ENCODE measurements at places on chromosomes 5 and 9. TPM values are rescaled to one million over a fixed set of nuclear protein-coding genes. Genes with fewer than 3 reads are reported as not detected.

The HTR1A gene
- not detected for total RNA-seq

DNA sequence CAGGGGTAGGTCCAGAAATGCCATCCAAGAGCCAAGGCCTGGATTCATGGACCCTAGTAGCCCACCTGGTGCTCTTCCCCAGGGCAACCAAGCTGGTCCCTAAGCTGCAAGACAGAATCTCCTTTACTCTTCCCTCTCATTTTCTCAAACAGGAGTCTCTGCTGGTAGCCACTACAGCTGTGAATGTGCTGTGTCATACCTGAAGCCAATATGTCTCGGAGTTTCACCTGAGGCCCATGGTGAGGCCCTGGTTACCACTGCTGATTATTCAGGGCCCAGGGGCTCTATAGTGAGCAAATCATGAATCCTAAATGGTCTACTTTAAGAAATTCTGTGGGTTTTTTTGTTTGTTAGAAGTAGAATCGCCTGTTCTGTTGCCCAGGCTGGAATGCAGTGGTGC, 15.9 kb downstream of the CDK7 start:
- DNase-seq = no peak

DNA sequence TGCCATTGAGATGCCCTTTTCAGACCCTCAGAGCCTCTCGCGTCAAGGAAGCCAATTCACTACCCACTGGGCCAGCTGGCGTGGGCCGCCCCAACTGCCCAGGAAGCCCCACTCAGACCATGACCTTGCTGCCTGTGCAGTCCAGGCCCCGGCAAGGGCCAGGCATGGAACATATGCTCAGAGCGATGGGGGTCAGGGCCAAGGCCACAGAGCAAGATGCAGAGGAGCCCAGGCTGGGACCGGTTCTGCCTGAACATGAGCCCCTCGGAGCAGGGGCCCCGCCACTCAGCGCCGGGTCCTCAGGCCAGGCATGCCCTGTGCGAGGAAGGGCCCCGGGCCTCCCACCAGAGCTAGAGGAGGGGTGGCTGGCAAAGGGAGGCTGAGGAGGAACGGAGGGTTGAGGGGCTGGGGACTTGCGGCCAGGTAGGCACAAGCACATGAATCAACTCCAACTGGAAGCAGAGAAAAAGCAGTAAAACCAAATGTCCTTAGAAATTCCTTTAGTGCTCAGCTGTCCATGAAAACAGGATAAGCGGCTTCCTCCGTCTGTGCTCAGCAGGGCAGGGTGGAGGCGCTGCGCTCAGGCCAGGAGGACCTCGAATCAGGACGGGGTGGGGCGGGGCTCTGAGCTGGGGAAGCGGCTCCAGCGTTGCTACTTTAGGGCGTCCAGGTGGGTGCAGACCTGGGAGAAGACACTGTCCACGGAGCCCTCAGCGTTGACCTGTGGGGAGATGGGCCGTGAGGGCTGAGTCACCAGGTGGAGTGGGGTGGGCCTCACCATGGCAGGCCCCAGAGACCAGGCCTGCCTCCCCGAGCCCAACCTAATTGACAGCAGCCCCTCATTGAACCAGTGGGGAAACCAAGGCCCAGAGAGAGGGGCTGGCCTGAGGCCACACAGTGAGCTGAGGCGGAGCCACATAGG, 9.9 kb downstream of the AK1 start:
- no peak for DNase-seq

DNA sequence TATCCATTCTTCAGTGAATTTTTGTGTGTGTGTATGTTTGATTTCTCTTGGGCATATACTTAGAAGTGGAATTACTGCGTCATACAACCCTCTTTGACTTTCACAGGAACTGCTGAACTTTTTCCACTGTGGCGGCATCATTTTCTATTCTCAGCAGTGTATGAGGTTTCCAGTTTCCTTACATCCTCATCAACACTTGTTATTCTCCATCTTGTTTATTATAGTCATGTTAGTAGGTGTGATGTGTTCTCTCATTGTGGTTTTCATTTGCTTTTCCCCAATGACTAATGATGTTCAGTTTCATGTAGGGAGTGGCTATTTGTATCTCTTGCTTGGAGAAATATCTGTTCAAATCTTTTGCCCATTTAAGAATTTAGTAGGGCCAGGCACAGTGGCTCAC, 2.6 kb downstream of the ZNF79 start:
- no peak for DNase-seq

DNA sequence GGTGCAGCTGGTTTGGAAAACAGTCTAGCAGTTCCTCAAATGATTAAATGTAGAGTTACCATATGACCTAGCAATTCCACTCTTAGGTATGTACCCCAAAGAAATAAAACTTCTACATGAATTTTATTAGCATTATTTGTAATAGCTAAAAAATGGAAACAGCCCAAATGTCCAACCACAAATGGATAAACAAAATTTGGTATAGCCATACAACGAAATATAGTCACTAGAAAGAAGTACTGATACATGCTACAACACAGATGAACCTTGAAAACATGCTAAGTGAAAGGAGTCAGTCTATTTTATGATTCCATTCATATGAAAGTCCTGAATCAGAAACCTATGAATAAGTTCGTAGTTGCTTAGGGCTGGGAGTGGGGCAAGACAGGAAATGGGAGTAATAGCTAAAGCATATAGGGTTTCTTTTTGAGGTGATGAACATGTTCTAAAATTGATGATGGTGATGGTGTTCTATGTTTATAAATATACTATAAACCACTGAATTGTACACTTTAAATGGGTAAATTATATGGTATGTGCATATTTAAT, 6.3 kb downstream of the GDF9 start:
- DNase-seq = no peak

GRCh38 chr9:88387552-88388202, 567 bp upstream of the SPIN1 start:
- DNase-seq = no peak

DNA sequence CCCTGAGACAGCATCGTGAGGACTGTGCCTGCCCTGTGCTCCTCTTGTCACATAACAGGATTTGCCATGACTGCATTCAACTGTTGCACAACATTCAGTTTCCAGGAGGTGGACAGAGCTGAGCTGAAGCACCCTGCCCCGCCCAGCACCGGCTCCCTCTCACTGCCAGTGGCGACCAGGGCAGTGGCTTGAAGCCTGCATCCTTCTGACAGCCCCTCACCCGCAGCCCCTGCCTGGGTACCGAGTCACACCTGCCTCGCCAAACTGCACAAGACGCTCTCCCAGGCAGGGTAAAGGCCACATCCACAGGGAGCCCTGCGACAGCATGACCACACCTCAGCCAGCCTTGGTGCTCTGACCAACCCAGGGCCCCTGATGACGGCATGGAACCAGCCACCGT, 59.9 kb upstream of the ZNF354A start:
- no peak for DNase-seq

The CIZ1 gene
- total RNA-seq = 47.8 TPM

GRCh38 chr9:71692337-71692736, 76.0 kb downstream of the CEMIP2 start:
- peak; percentile 54 for DNase-seq

- DNase-seq = no peak
Observed at GRCh38 chr9:129865668-129866320, 30.5 kb downstream of the USP20 start.

GRCh38 chr9:132609829-132610228, 27.4 kb downstream of the BARHL1 start:
- no peak for DNase-seq

The DHFR gene
- total RNA-seq = 4.0 TPM

The FKTN gene
- total RNA-seq = 3.2 TPM

- no peak for DNase-seq
Observed at GRCh38 chr5:142725231-142726187, 39.6 kb upstream of the FGF1 start.

- no peak for DNase-seq
Observed at GRCh38 chr9:132182314-132183091, 20.6 kb downstream of the NTNG2 start.

DNA sequence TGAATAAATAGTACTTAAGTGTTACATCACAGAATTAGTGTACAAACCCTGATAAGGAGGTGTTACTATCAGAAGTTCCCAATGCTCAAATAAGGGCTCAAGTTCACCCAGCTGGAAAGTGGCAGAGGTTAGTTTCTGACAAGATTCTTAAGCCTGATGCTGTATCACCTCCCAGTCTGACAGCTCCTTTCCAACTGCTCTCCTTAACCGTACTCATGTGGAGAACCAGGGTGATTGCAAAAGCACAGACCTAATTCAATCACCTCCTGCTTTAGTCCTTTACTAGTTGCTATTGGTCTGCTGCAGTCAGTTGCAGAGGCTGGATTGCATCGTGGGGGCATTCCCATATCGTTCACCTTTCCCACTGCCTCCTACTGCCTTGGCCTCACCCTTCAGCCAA, 100.4 kb upstream of the ZNF618 start:
- no peak for DNase-seq

DNA sequence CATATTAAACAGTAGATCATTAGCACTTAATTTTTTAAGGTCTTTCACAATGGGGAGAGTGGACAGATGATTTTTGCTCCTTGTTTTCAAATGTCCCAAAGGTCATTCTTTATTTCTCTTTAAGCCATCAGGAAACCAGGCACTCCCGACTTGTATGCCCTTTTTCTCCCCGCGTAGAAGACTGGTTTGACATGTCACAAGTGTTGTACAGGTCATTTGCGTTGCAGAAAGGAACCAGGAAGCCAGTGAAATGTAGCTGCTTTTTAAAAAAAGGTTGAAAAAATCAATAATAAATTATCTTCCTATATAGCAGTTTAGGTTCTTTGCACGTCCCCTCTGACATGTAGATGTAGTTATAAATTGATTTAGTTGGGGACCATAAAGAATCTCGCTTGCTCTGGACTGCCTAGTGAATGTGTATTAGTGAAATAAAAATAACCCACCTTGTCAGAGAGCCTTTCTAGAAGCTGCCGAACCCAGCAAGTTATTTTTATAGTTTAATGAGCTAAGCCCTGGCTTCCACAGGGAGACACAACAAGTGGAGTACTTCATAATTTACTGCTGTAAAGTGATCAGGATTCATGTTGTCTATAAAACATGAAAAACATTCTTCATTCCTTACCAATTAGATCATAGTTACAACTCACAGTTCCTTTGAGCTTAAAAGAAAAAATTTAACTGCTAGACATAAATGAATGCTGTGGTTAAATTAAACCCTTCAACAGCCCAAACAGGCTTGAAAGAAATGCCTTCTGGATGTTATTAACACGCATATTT, 404.6 kb downstream of the CSNK1G3 start:
- DNase-seq = no peak

DNA sequence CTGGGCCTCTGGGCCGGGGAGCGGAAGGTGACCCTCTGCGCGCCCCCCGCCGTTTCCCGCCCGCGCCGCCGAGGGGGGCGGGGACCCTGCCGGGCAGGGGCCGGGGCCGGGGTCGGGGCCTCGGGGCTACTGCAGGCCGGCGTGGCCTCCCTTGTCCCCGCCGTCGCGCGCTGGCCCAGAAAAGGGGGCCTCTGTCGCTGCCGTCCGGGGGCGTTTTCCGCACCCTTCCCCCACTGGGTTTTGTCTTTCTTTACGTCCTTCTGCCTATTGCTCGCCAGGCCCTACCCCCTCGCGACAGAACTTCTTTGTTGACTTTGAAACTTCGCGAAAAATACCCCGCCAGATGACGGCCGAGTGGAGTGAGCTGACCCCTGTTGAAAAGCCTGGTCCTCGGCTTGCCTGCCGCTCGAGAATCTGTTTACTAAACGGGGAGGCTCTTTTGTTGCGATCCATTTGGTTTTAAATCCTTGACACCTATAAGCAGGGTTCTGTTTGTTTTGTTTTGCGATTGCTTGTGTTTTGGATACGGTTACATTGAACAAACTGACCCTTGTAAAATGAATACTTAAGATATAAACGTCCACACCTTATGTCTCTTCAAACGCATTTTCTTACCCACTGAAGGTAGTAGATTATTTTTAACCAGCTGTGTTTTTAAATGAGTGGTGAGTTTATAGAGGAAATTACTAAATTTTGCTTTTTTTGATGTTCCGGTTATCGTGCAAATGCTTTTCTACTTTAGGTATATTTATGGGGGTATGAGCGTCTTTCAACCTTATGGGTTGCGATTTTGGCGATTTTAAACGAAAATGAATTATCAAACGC, 765 bp downstream of the MARCHF6 start:
- DNase-seq = peak; percentile 39

DNA sequence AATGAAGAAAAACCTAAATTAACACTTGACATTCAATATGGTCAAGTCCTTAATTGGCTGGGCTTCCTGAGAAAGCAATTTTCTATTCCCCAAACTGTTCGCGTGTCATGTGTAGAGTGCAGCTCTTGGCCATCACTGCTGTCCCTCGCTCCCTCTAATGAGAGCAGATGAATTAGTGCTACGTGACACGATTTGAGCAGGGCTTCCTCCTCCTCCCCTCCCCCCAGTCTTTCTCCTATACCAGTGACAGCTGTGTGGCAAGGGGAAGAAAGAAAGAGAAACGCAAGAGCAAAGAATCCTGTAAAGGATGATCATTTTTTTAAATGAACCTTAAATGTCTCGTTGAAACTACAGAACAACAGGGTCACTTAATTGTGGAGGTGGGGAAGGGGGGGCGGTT, 159.6 kb downstream of the BNC2 start:
- DNase-seq = no peak

The PCDHB7 gene
- 0.07 TPM for total RNA-seq

DNA sequence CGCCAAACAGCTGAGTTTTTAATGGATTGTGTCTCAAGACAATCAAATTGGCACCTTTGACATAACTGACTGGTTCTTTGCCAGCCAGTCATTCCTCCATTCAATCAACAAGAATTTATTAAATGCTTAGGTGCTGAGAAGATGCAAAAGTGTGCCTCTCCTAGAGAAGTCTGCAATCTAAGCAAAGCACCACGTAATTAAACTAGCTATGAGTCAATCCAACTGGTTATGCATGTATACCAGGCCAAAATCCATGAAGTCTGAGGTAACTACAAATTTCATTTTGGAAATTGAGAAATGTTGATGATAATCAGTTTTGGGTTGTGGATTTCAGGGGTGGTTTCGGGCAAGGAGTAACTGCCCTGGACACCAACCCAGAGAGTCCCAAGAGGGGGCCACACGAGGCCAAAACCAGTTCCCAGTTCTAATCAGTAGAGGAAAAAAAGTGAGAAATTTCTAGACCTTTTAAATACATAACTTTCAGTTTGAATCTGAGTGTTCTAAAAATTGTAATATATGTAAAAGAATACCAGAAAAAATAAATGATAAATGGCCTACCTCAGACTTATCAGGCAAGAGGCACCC, 92.6 kb downstream of the EFNA5 start:
- no peak for DNase-seq

The ARID3C gene
- total RNA-seq = not detected

DNA sequence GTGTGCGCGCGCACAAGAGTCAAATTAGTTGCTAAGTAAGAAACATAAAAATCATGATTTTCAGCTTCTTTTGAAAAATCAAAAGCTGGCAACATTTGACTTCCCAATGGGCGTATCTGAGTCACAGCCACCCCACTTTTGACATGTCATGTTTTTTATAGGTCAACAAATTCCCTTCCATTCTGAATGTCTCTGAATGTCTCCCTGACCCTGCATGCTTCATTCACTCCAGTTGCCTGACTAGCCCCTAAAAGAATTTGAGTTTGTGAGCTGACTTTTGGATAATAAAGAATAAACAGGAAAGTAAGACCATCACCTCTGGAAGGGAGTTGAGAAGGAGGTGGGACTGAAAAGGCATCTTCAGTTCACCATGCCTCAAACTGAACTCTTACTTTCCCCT, 20.2 kb upstream of the GLIS3 start:
- no peak for DNase-seq

All from gastrocnemius medialis (tissue), 4 donors.